ENCODE measurements at places on chromosomes 12 and 14. TPM values are rescaled to one million over a fixed set of nuclear protein-coding genes. Genes with fewer than 3 reads are reported as not detected.

Gene ABCD2
- total RNA-seq: 0.12 TPM

Gene SIX6
- total RNA-seq: not detected

Gene KERA
- total RNA-seq: not detected

Gene SLCO1B1
- total RNA-seq: not detected

Gene CYP27B1
- total RNA-seq: not detected

Gene TAMALIN
- 11.7 TPM for total RNA-seq

Gene OAS3
- 2.6 TPM for total RNA-seq

Gene MDM1
- 9.0 TPM for total RNA-seq

Gene PRH2
- not detected for total RNA-seq

Gene PPP4R4
- total RNA-seq: 10.4 TPM

Gene TPH2
- not detected for total RNA-seq

Gene CLEC4C
- total RNA-seq: not detected

Gene LRIG3
- 8.3 TPM for total RNA-seq

Gene SERPINA5
- total RNA-seq: 0.12 TPM

Gene MIP
- not detected for total RNA-seq

Gene NAB2
- 31.4 TPM for total RNA-seq

Gene ENO2
- total RNA-seq: 32.5 TPM

Gene SMCO2
- total RNA-seq: 0.08 TPM

Gene ATXN3
- total RNA-seq: 45.6 TPM

Gene KRT72
- total RNA-seq: not detected

Gene ACOT6
- total RNA-seq: not detected

Gene MMP19
- total RNA-seq: 4.0 TPM

Gene RERGL
- total RNA-seq: 0.30 TPM

Gene DLGAP5
- total RNA-seq: 9.2 TPM

Gene CD163L1
- total RNA-seq: 8.1 TPM

Gene MMP14
- total RNA-seq: 361 TPM

Gene SLC8B1
- 10.8 TPM for total RNA-seq

Gene DNAI7
- total RNA-seq: 0.08 TPM

Gene CBLN3
- total RNA-seq: 1.6 TPM

Gene KLHL33
- 0.23 TPM for total RNA-seq

Gene LPAR5
- under 0.01 TPM for total RNA-seq

Gene GPX2
- total RNA-seq: not detected

Gene GPR84
- not detected for total RNA-seq

Gene VTI1B
- 75.7 TPM for total RNA-seq

Gene ACSS3
- 3.2 TPM for total RNA-seq

Gene PDE3A
- 32.4 TPM for total RNA-seq
